ENCODE measurements at places on chromosomes 7 and 10.

DNA sequence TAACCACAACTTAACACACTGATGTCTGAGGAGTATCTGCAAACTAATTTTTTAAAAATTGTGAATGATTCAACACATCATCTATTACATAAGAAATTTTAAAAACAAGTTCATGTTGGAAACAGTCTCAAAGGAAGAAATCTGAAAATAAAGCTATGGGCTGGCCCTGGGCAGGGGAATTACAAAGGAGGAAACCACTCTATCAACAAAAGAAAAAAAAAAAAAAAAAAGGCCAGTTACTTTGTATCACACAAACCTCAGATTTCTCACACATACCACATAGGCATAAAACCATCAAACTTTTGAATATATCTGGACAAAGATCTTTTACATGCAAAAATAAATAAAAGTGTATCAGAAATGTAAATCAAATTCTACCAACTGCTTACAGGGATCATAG is 20.8 kb downstream of the TIAL1 start:
- no peak for DNase-seq

DNA sequence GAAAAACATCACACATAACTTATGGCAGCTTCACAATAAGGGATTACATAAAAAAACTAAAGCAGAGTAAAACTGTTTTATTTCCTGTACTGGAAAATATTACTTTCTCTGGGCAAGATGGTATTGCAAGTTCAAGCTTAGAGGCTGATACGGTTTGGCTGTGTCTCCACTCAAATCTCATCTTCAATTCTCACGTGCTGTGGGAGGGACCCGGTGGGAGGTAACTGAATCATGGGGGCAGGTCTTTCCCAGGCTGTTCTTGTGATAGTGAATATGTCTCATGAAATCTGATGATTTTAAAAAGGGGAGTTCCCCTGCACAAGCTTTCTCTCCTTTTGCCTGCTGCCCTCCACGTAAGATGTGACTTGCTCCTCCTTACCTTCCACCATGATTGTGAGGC is 5.1 kb upstream of the LRRC27 start:
- no peak for DNase-seq

DNA sequence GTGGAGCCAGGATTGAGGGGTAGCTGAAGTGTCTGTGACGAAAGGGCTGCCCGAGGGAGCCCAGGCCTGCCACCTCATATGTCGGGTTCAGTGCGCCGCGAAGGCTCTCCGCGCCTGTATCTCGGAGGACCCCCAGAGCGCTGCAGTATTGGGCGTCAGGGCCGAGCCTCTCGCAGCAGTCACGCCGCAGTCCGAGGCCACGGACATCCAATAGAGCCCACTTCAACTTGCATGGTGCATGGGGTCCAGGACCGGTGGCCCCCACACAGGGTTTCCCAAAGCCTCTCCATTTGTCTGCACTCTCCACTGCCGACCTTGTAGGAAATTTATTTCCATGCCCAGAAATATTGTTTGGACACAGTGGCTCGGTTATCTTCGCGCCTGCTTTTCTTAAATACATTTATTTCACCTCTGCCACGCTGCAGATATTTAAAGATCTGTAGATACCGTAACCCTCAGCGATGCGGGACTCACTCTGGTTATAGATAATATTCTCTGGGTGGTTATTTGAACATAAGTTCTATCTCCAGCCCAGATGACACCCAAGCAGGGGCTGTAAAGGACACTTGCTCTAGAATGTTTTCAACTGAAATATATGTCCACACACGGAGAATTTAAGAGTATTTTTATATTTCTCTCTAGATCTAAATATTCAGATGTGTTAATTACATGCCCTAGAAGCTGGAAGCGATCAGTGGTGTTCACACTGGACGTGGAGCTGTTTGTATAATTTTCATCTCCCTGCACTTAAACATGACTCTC is 5.1 kb upstream of the ZNF503 start:
- no peak for DNase-seq

- no peak for DNase-seq
These were observed 532.0 kb downstream of the GATA3 start for GRCh38 chr10:8586504-8586903.

DNA sequence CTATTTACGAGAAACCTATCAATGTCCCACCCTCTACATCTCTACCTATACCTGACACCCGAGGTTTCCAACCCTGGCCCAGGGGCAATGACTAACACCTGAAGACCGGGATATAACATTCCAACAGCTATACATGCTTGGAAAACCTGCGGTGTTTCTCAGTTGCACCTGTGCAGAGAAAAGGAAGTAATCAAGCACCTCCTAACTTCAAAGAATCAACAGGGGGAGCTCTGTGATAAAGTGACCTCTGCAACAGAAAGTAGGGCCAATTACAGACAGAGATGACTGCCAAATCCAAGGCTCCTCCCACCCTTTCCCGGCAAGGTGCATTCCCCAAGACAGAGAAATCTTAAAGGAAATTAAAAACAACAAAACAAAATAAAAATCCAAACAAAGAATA is 41.3 kb downstream of the CCDC6 start:
- no peak for DNase-seq

- DNase-seq: no peak
These were observed 27.4 kb upstream of the FXYD4 start for GRCh38 chr10:43344051-43344450.

DNA sequence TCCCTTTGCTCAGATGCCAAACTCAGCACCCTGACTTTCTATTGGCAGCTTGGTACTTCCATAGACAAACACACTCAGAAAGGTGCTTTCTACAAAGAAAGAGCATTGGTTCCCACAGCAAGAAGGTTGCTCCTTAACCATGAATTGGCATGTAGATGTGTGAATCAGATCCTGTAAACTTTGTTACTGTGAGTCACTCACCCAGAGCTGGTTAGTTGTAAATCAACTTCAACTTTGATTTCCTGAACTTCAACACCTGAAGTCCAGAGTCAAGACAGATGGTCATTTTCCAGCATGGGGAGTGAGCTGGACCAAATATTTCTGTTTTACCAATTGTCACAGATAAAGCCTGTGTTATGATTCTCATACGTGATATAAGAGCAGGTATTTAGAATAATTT is 797.2 kb downstream of the TNS3 start:
- no peak for DNase-seq

DNA sequence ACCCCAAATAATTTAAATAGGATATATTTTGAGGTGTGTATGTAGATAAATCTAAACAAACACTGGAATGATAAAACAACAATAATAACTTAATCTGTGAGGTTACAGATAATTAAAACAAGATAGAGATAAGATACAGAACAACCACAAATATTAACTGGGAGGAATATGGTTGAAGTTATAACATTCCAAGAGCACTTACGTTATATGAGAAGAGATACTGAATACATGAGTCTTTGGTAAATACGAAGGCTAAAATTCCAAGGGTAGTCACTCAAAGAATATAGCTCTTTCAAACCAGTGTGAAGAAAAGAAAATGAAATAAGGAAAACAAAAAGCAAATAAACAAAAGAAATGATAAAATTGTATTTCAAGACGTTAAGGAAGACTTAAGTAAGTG is 76.0 kb upstream of the MYO3A start:
- no peak for DNase-seq

DNA sequence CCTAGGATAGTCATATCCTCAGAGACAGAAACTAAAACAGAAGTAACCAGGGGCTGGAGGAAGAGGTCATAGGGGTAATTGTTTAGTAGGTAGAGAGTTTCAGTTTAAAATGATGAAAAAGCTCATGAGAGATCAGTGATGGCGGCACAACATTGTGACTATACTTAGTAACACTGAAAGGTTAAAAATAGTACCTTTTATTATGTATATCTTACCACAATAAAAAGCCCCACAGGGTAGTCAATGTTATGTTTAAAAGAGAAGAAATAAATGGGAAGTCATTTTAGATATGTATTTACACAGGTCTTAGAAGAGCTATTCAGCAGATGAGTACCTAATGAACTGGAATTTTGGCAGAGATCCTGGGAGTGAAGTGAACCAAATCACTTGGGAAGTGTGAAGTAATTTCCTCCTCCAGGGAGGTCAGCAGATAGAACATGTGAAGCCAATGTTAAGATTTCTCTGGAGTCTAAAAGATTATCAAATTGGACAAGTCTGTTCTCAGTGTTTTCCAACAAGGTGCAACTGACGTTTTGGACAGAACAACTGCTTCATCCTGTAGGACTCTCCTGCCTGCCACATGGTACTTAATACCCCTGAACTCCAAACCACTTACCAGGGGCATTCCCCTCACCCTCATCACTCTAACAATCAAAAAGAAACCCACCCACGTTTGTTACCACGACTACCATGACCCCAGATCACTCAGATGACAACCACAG is 6.4 kb downstream of the CDCA7L start:
- DNase-seq: no peak

GRCh38 chr10:13219685-13220670 is 14.2 kb downstream of the UCMA start:
- no peak for DNase-seq

GRCh38 chr10:52335665-52336064 is 21.6 kb downstream of the DKK1 start:
- DNase-seq: no peak

GRCh38 chr10:111273635-111274034 is 196.8 kb downstream of the ADRA2A start:
- no peak for DNase-seq

- no peak for DNase-seq
These were observed at the start of gene CFTR for GRCh38 chr7:117479225-117480054. Gene CFTR, plus strand, starts transcription at chr7:117480025. Its CDS starts 70 bp downstream, at chr7:117480095.

DNA sequence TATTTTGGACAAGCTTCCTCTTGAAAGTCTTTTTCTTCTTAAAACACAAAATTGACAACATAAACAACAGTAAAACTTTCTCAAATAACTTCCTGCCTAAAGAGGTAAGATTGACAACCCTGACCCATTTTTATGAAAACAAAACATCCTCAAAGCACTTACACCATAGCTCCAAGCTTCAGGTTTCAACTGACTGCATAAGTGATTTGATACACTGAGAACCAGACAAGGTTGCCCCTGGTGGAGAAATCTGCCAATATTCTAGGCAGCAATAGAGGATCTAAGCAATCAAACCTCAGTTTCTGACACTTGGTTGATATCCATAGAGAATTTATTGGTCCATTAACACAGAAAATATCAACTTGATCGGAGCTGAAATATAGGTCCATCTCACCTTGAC is 147.8 kb downstream of the ELAPOR2 start:
- DNase-seq: no peak

GRCh38 chr7:157017603-157018327 is 7.3 kb upstream of the MNX1 start:
- no peak for DNase-seq

DNA sequence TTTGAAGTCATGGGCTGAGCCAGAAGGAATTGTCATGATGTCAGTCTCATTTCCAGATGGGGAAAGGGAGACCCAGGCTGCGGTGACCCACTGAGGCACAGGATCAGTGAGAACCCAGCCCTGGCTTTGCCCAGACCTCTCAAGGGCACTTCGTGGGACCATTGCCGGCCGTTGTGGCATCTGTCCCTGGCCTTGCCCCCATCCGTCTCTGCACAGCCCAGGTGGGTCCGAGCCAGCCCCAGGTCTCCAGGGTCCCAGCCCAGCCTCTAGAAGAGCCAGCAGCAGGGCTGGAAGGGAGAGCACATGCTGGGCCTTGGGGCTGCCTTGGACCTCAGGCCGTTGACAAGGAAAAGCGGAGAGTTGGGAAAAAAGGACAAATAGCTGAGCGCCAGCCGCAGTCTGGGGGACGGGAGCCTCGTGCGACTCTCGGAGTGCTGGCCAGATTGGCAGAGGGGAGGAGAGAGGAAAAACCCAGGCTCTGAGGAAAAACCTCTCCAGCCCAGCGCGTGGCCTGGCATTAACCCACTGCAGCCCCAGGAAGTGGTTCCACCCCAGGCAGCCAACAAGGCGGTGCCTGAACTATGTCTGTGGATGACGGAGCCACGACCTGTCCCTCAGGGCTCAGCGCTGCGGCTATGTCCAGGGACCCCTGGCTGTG is 30.2 kb downstream of the GRIFIN start:
- DNase-seq: no peak

- DNase-seq: no peak
These were observed 186.5 kb upstream of the GPR26 start for GRCh38 chr10:123479640-123480039.

DNA sequence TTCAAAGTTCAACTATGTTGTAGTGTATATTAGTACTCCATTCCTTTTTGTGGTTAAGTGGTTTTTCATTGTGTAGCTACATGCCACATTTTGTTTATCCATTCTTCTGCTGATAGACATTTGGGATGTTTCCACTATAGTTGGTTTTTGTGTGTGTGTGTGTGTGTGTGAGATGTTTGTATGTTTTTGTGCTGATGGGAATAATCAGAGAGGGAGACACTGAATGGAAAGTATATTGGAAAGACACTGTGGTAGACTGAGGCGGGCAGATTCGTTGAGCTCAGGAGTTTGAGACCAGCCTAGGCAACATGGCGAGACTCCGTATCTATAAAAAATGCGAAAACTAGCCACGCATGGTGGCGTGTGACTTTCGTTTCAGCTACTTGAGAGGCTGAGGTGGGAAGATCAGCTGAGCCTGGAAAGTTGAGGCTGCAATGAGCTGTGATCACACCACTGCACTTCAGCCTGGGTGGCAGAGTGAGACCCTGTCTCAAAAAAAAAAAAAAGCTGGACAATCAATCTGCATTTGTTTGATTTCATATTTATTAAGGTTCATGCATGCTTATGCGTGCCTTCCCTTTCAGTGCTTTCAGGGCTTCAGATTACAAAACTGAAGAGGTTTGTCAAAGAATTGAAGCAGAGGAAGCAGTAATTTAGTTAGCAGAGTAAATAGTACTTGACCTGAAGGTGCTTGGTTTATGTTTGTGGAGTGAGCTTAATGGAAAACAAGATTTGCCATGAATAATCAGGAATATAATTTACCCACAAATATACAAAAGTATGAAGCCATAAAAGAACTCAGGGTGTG is 14.7 kb downstream of the SEC24C start:
- DNase-seq: no peak

DNA sequence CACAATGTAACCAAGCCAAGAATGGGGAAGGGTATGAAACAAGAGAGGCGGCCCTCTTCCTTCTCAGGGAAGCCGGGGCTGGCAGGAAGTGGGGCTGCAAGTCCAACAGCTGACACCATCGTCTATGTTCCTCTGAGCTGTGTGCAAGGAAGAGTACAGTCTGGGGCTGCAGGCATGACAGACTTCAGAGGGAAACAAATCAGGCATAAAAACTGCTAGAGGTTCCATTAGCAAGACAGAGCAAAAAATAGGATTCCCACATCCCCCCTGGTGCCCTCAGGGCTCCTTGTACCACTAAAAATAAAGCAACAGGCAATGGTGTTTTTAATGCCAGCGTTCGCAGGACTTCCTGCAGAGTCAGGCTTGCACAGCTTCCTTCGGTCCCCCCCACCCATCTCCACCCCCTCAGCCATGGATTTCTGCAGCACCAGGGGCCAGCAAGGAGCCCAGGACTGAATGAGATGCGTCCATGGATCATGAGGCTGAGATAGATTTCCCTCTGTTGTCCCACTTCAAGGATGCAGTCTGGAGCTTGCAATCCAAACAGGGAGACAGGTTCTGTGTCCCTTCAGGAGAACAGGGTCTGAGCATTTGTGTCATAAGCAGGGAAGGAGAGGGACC is 34.6 kb downstream of the KCNMA1 start:
- no peak for DNase-seq

GRCh38 chr10:65570143-65571010 is 1355.5 kb upstream of the LRRTM3 start:
- peak; percentile 10 for DNase-seq
